CD4-positive, alpha-beta T cell treated with Interleukin-15 for 4 hours (primary cell): ENCODE measurements at places on chromosomes 16 and 17.

- DNase-seq = peak; percentile 13
Observed at GRCh38 chr17:72587773-72588511, 467.1 kb downstream of the SOX9 start.

- DNase-seq = no peak
Observed at GRCh38 chr17:81916234-81917001, 1.6 kb downstream of the SIRT7 start.

GRCh38 chr17:55330344-55330933 is 65.7 kb downstream of the HLF start:
- no peak for DNase-seq

DNA sequence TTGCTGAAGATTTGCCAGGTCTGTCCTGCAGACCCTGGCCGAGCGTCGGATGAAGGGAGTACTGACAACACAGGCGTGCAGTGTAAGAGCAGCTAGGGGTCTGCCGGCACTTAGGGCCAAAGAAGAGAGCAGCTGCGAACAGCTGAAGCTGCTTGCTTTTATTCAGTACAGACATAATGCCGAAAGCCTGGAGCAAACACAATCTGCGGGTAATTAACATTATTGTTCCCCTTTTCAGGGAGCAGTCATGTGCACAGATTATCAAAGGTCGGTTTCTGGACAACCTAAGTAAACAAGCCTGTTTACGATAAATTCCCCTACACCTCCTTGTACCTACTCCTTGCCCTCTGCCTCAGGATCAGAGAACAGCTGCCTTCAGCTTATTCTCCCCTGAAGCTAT is 12.0 kb upstream of the KRT23 start:
- no peak for DNase-seq

GRCh38 chr17:66431910-66432309 is 129.5 kb downstream of the PRKCA start:
- DNase-seq = no peak

DNA sequence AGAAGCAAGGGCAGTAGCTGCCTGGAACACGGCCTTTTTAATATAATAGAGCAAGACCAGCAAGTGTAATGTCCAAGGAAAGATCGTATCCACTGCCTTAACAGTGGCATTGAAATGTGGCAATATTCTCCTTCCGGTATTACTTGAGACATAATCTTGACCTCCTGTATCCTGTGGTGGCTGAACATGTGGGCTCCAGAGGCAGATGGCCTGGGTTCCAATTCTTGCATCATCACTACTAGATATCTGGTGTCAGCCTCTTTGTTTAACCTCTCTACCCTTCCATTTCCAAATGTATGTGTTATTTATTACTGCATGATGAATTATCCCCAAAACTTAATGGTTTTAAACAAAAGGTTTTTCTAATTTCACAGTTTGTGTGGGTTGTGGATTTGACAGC is 3.5 kb upstream of the CDYL2 start:
- DNase-seq = no peak

- no peak for DNase-seq
Observed at GRCh38 chr17:35645923-35646322, 58.8 kb downstream of the AP2B1 start.

- peak; percentile 25 for DNase-seq
Observed at GRCh38 chr16:87416826-87417527, 24.8 kb downstream of the MAP1LC3B start.

DNA sequence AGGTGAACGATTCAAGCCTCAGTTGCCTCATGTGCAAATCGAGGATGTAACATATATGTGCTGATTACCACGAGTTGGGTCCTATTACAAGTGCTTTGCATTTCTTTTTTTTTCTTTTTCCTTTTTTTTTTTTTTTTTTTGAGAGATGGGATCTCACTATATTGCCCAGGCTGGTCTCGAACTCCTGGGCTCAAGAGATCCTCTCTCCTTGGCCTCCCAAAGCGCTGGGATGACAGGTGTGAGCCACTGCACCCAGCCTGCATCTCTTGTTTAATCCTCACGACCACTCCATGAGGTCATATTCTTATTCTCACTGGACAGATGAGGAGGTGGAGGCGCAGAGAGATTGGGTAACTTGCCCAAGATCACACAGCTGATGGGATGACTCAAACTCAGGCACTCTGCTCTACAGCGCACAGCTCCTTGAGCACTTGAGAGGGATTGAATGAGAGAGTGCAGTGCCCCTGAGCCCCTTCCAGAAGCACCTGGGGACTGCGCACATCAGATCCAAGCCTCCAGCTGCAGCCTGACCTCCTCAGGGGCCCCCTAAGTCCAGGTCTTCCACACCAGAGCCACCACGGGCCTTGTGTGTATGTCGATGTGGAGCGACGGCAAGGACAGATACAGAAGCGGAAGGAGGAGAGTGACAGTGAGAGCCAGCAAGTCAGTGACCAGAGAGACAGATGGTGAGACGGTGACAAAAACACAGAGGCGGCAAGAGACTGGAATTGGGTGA is 4.9 kb downstream of the STX1B start:
- DNase-seq = no peak

- no peak for DNase-seq
Observed at GRCh38 chr16:50173316-50173715, 20.2 kb downstream of the TENT4B start.

- no peak for DNase-seq
Observed at GRCh38 chr17:28119046-28119445, 76.6 kb downstream of the NLK start.

GRCh38 chr17:12519956-12520594 is 145.6 kb upstream of the MYOCD start:
- DNase-seq = no peak

DNA sequence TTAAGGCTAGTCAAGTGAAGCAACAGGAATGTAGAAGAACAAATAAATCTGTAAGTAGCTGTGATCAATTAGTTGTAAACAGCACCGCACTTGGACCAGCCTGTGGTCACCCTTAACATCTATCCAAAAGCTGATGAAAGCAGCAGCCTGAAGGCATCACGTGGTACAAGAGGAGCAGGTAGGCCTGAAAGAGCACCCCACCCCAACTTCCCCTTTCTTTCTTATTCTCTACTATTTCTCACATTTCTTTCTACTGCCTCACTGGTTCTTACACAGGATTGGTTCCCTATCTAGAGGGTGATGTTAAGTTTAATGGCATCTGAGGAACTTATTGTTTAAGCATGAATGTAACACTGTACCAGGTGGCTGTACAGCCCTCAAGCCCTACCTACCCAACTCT is 42.6 kb upstream of the CLEC18B start:
- DNase-seq = no peak

GRCh38 chr17:59796785-59797205 is 89.3 kb downstream of the VMP1 start:
- DNase-seq = no peak

DNA sequence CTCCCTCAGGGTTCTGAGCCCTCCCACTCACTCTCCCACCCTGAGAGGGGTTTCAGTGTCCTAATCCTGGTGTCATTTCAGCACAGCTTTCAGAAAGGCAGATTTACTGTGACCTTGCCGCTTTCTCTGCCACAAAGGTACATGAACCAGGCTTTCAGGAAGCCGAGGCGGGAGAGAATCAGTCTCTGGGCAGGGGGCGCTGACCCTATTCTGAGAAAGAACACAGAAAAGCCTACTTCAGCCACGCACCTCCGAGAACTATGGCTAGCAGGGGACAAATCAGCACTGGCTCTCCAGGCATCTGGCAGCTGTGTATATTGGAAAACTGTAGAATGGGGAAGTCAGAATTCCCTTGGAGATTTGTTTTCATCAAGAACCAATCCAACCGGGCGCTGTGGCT is 57.7 kb upstream of the BCAR1 start:
- DNase-seq = no peak

- no peak for DNase-seq
Observed at GRCh38 chr17:76943781-76944213, 75.6 kb downstream of the MGAT5B start.

- no peak for DNase-seq
Observed at GRCh38 chr16:49534901-49535610, 161.5 kb downstream of the C16orf78 start.

DNA sequence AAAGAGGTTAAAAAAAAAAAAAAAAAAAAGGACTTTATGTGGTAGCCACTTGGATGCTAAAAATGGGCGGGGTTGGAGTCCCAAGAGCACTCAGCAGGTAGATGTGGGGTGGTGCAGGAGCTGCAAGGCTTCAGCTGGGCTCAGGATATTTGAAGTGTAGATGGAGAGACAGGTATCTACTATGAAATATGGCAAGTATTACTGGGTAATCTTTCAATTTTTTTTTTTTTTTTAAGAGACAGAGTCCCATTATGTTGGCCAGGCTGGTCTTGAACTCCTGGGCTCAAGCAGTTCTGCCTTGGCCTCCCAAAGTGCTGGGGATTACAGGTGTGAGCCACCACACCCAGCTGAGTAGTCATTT is 7.6 kb downstream of the TUFM start:
- DNase-seq = no peak

DNA sequence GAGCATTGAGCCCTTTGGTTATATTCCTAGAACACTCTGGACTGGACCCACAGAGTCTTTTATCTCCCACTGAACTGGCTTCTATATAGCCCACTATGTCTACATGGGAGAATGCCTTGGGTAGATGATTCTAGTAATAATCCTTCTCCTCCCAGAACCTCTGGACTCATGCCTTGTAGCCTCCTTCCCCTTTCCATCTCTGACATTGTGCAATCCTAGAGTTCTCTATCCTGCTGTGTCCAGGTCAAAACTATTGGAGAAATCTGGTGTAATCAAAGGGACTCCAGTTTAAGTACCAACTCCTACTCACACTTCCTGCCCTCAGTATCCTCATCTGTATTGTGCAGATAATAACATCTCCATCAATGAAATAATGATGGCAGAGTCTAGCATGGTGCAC is 9.1 kb downstream of the RCVRN start:
- no peak for DNase-seq

- no peak for DNase-seq
Observed at GRCh38 chr16:3051494-3051893, 5.1 kb downstream of the MMP25 start.

GRCh38 chr16:75647112-75647491 is 363 bp downstream of the KARS1 start:
- DNase-seq = no peak

- peak; percentile 6 for DNase-seq
Observed at GRCh38 chr17:18331879-18332278, 16.8 kb downstream of the SMCR8 start.

- DNase-seq = no peak
Observed at GRCh38 chr17:58413684-58414083, 3.6 kb downstream of the RNF43 start.

DNA sequence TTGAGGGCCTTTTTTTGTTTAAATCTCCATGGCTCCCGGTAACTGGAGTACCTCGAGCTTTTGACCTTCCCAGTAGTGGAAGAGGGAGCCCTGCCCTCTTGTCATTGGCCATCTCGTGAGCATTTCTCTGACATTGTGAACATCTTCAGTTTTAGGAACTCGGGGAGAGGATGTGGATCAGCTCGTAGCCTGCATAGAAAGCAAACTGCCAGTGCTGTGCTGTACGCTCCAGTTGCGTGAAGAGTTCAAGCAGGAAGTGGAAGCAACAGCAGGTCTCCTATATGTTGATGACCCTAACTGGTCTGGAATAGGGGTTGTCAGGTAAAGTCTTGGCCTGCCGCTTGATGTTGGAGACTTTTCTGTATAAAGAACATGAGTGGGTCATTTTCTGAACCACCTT is 24.3 kb downstream of the NTAN1 start:
- no peak for DNase-seq

DNA sequence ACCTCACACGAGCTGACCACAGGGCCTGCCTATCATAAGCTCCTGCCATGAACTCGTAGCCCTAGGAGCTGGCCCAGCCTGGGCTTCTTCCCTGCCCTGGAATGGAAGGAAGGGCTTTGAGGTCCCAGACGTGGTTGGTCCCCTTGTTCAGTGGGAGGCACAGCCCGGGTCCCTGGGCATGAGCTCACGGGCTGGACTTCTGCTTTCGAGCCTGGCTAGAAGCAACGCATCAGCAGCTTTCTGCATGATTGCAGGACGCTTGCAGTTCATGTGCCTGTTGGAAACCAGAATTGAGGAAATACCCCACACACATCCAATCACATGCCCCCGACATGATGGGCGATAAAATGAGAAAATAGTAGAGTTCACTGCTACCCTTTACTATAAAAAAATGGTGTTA is 293.3 kb downstream of the MAF start:
- no peak for DNase-seq

GRCh38 chr17:57315061-57316015 is 59.0 kb downstream of the MSI2 start:
- no peak for DNase-seq

- DNase-seq = no peak
Observed at GRCh38 chr16:77684181-77684526, 38.2 kb upstream of the NUDT7 start.

- DNase-seq = no peak
Observed at GRCh38 chr16:68907781-68908181, 64.5 kb downstream of the TANGO6 start.

- DNase-seq = no peak
Observed at GRCh38 chr16:85082173-85083050, 29.9 kb downstream of the CIBAR2 start.

- peak; percentile 19 for DNase-seq
Observed at GRCh38 chr16:30949650-30950515, 1.0 kb downstream of the ORAI3 start.

- DNase-seq = peak; percentile 23
Observed at GRCh38 chr17:39002991-39003715, 36.0 kb upstream of the FBXO47 start.

DNA sequence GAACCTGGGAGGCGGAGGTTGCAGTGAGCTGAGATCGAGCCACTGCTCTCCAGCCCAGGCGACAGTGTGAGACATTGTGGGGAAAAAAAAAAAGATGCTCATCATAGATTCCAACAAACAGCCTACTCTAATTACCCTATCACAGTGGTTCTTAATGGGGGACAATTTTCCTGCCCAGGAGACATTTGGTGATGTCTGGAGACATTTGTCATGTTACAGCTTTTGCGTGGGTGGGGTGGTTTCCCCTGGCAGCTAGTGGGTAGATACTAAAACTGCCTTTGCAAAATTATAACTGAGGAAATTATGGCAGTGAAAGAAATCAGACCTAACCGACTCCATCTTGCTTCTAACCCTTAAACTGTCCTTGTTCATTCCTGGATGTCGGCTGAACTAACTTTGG is 92.5 kb upstream of the RBL2 start:
- DNase-seq = no peak

DNA sequence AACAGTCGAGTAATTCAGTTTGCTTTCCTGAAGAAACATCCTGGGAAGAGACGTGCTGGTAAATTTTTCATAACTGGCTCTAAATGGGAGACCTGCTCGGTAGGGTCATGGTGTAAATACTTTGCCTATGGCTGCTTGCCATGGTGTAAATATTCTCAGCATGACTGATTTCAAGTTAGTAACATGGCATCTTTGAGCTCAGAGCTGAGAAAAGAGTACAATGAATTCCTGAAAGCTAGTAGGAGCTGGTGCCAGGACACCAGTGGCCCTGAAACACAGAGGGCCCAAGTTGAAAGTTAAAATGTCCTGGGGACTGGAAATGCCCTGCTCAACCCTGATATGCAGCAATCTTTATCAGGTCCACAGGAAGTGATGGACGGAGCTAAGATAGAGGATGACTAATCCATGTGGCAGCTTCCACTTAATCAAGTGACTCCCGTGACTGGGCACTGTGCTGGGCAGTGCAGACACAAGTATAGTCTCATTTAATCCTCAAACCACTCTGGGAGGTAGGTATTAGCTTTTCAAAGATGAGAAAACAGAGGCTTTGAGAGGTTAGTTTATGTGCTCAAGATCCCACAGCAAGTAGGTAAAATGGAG is 130.1 kb upstream of the ADAMTS18 start:
- DNase-seq = no peak
